ENCODE measurements at places on chromosomes 3 and 15. TPM values are rescaled to one million over a fixed set of nuclear protein-coding genes. Genes with fewer than 3 reads are reported as not detected.

DNA sequence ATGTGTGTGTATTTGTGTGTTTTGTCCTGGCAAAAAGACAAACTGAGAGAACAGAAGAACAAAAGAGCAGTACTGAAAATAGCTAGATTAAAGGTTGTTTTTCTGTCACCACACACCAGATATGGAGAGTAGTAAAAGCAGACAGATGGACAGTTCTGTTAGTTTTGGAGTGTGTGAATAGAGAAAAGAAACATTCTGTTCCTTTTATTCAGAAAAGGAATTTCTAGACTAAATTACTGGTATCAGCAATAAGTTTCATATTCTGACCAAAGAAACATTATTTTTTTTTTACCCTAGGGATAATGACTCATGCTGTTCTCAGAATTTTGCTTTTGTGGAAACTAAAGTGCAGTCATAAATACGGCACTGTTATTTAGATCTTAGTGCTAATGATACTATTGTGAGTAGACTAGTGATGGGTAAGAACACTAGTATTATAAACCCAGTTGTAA, 32.9 kb downstream of the PIK3CA start:
- no peaks in the 10 kb centered on the region for H3K27me3 ChIP-seq
- no peak overlapping the region for H3K4me3 ChIP-seq
- no peak overlapping the region for H3K27ac ChIP-seq
- DNase-seq, result no peak
- peaks cover 18% of the 10 kb centered on the region for H3K4me1 ChIP-seq

DNA sequence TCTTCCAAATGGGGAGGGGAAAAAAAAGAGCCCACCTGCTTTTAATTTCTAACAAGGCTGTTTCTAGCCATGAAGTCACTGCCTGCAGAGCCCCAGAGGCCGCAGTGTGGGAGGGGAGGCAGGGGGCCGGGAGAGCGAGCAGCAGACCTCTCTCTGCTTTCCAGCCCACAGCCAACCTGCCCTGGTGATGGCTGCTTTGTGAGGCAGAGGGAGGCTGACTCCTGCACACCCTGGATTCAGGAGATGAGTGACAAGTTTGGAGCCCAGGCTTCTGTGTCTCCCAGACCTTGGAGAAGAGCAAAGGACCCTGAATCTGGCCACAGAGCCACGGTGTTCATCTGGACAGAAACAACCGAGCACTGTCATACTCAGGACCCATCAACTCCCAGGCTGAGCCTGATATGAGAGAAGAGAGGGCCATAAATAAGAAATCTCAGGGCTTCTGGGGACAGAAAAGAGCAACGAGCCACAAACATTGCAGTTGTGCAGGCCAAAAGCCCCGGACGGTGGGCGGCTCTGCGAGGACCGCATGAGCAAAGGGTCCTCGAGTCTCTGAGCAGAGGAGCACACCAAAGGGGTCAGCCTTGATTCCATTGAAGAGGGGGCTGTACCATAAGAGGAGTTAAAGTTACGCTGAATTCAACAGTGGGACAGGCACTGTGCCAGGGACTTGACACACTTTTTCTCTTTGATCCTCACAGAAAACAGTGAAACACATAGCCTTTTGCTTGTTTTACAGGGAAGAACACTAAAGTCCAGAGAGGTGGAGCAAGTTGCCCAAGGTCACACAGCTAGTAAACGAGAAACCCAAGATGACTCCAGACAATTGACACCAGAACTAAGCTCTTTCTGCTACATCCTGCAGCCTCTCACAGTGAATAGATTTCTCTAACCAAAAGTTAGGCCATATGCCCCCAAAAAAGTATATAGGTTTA, 97.2 kb downstream of the SEMA5B start:
- no peak overlapping the region for H3K4me3 ChIP-seq
- no peak for DNase-seq
- H3K27ac ChIP-seq, result no peak overlapping the region

TLR9 gene
- not detected for total RNA-seq

PGBD4 gene
- total RNA-seq, result 0.93 TPM

NLGN1 gene
- 27.7 TPM for total RNA-seq

DNA sequence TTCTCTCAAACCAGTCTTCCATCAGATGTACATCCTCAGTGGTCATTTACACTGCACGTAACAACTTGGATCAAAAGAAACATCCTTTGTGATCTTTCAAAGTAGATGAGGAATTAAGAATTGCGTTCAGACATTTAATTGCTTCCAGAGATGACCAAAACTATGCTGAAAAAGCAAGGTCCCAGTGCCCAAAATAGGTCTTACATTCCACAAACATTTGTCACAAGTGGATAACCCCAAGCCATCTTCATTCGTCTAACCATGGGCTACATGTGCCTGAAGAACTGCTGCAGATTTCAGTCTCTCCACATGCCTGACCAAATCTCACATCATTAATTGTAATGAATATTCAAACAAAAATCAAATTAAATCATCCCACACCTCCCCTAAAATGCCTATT, 273.6 kb downstream of the SHOX2 start:
- H3K36me3 ChIP-seq, result no peaks in the 10 kb centered on the region
- DNase-seq, result no peak
- H3K4me1 ChIP-seq, result peaks cover 6% of the 10 kb centered on the region

DNA sequence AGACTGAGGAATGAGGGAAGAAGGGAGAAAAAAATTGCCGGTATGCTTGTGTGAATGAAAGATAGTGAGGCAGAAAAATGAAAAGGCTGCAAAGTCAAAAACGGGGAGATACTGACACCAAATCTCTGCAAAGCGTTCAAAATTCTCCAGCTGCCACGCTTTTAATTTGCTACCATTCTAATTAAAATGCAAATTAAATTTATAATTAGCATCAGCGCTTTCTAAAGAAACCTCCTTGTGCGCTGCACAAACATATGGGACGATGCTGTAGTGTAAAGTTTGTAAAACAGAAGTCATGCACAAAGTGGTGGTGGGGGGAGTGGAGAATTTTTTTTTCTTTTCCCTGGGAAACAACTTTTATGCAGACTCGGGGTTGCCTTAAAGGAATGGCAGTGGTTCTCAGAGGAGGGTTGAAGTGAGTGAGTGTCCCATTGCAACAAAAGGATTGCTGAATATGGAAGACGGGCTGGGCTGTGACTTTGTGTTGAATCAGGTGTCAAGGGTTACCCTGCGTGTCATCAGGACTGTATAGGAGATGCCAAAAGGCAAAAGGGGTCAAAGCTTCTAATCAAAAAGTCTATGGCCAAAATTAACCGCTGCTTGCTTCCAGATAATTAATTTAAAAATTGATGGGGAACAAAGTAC, 472.2 kb downstream of the NR2F2 start:
- H3K4me3 ChIP-seq, result no peak overlapping the region
- DNase-seq, result no peak
- H3K27me3 ChIP-seq, result no peaks in the 10 kb centered on the region
- H3K36me3 ChIP-seq, result no peaks in the 10 kb centered on the region

DNA sequence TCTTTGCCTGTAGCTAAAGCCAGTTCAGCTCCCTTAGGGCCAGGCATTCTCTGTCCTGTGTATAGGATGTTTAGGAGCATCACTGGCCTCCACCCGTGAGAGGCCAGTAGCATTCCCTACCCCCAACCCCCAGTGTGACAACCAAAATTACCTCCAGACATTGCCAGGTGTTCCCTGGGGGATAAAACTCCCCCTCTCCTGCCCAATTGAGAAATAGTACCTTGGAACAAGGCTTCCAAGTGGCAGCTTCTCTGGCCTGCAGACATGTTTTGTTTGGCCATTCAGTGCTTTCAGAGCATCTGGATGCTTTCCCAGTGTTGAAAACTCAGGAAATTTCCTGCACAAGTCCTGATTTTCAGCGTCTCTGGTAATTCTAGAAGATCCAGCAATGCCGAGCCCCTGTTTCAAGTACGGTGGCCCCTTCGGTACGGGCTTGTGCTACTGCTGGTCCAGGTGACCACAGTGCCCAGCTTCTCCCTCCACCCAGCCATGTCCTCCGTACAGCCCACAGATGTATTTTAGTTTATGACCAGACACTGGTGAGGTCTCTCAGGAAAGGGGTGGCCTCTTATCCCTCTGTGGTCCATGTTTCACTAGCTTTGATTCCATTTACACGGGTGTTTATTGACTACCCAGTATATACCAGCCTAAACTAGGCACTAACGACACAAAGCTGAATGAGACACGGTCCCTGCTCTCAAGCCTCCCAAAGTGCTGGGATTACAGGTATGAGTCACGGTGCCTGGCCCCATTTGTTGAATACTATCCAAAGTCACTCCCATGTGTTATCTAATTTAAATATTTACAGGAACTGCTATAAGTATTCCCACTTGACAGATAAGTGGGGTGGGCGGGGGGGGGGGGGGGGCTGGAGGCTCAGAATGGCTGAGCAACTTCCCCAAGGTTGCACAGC, 125.4 kb upstream of the RAD18 start:
- no peaks in the 10 kb centered on the region for H3K36me3 ChIP-seq
- no peaks in the 10 kb centered on the region for H3K27me3 ChIP-seq
- H3K4me3 ChIP-seq, result no peak overlapping the region
- H3K4me1 ChIP-seq, result peaks cover 25% of the 10 kb centered on the region
- no peak for DNase-seq

- no peak for DNase-seq
- H3K27me3 ChIP-seq, result no peaks in the 10 kb centered on the region
- H3K4me3 ChIP-seq, result no peak overlapping the region
- H3K36me3 ChIP-seq, result no peaks in the 10 kb centered on the region
- H3K27ac ChIP-seq, result no peak overlapping the region
Observed at GRCh38 chr3:56810577-56811545, 9.1 kb upstream of the ARHGEF3 start.

DNA sequence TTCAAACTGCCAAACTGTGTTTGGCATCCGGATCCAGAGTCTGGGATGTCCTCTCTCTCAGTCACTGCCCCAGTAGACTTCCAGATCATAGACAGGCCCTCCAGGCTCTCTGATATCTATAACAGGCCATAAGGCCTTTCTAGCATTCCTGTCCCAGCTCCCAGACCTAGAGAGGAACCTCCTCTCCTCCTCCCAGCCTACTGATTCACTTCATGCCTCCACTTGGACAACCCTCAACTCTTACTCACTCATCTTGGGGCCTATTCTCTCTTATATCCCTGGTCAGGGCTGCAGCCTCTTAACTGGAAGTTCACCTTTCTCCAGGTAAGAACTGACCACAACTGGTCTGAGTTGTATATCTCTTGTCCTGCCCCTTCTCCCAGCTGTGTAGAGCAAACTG, 253.7 kb upstream of the TRIM42 start:
- H3K4me3 ChIP-seq, result no peak overlapping the region
- H3K27me3 ChIP-seq, result no peaks in the 10 kb centered on the region
- H3K27ac ChIP-seq, result no peak overlapping the region
- peaks cover 33% of the 10 kb centered on the region for H3K4me1 ChIP-seq

- no peak for DNase-seq
- no peak overlapping the region for H3K4me3 ChIP-seq
- no peaks in the 10 kb centered on the region for H3K36me3 ChIP-seq
Observed at GRCh38 chr3:31129241-31129640, 234.8 kb upstream of the GADL1 start.

DNA sequence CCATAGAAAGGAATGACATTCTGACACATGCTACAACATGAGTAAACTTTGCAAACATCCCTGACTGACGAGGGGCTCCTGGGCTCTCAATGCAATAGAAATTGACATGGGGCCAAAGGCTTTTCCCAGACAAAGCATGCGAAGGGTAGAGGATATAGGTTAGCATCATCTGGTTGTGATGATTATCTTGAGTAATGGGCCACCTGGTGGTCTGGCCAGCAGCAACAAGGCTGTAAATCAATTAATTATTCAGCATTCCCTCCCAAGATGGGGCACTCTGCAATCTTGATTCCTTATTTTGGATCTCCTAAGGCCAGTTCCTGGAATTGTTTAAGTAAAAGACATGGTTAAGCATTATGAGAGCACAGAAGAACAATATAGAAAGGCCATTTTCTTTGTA, 99.2 kb downstream of the AGBL1 start:
- no peaks in the 10 kb centered on the region for H3K4me1 ChIP-seq
- no peak overlapping the region for H3K27ac ChIP-seq
- no peak overlapping the region for H3K4me3 ChIP-seq
- no peaks in the 10 kb centered on the region for H3K27me3 ChIP-seq

DNA sequence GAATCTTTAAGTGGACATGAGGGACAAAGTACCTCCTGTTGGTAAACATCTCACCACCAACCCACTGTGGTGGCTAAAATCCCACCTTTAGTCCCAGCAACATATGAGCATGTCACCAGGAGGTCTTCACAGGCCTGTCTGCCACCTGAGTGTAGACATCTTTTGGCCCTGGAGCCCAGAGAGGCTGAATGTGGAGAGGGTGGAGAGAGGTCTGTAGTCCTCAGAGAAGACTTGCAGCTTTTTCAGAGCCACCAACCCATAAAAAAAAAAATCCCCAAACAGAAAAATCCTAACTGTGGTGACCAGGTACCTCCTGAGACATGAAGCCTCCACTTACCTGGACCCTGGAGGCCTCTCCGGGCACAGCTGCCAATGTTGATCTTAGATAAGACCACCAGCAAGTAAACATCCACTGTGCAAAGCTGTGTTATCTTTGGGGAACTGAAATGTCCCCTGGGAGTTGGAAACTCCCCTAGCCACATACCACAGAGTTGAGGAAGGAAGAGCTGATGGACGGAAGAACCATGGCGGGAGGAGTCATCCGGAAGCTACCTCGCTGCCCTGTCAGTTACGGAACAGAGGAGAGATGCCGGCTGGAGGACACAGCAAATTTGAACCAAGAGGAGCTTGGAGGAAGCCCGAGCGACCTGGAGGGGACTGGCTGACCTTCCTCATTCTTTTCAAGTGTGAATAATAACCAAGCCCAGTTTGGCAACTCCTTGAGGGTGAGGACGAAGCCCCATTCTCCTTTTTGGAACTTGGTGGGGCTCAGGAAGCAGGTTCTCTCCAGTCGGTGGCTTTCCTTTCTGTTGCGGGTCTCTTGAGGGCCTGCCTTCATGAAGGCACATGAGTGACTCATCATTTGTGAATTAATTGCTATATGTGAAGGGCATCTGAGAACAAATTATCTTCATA, at the start of gene GHRL:
GHRL (minus strand) TSS at position 443 of the 915 bp plus-strand sequence. CDS start 2,767 bp downstream, outside the sequence.
- no peak within 1 kb of the TSS for H3K27ac ChIP-seq
- H3K36me3 ChIP-seq, result no peaks in the 10 kb centered on the region
- no peak within 1 kb of the TSS for H3K4me3 ChIP-seq
- no peak for DNase-seq
- no peaks in the 10 kb centered on the region for H3K4me1 ChIP-seq
- no peaks in the 10 kb centered on the region for H3K27me3 ChIP-seq

GRCh38 chr15:70159713-70160009, 61.9 kb upstream of the TLE3 start:
- H3K27ac ChIP-seq, result no peak overlapping the region
- no peak overlapping the region for H3K4me3 ChIP-seq
- H3K4me1 ChIP-seq, result peaks cover 4% of the 10 kb centered on the region
- DNase-seq, result no peak
- H3K27me3 ChIP-seq, result peaks cover 7% of the 10 kb centered on the region
- no peaks in the 10 kb centered on the region for H3K36me3 ChIP-seq

- DNase-seq, result peak; percentile 8
- H3K4me3 ChIP-seq, result no peak overlapping the region
- H3K4me1 ChIP-seq, result no peaks in the 10 kb centered on the region
- no peaks in the 10 kb centered on the region for H3K36me3 ChIP-seq
- H3K27ac ChIP-seq, result no peak overlapping the region
Observed at GRCh38 chr3:43215663-43216275, 70.6 kb upstream of the SNRK start.

GRCh38 chr3:111809186-111809585, 49.9 kb upstream of the PHLDB2 start:
- no peak overlapping the region for H3K4me3 ChIP-seq
- H3K36me3 ChIP-seq, result no peaks in the 10 kb centered on the region
- H3K27ac ChIP-seq, result no peak overlapping the region
- no peak for DNase-seq

Data from neural progenitor cell (in vitro differentiated cells).